HAP-1 (cell line): ENCODE measurements at places on chromosomes 4 and X.

- DNase-seq, result no peak
Observed at GRCh38 chr4:8157944-8158709, 486 bp downstream of the ABLIM2 start.

DNA sequence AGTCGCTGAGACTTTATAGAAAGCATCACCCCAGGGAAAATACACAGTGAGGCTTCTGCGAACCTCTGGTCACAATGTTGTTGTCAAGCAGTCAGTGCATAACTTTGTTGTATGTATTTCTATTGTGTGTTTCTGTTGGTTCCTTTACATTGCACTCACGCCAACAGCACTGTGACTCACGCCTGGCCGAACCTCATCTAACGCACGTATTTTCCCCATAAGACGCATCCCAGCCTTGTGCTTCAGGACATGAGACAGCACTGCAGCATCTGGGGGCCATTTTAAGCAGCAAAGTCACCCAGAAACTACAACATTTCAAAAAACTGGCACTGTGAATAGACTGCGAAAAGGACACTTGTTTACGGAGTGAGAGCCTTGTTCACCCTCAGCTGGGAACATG lies 30.6 kb downstream of the TBL1X start:
- DNase-seq, result no peak

- no peak for DNase-seq
Observed at GRCh38 chrX:45783002-45783401, 582.3 kb upstream of the DIPK2B start.

DNA sequence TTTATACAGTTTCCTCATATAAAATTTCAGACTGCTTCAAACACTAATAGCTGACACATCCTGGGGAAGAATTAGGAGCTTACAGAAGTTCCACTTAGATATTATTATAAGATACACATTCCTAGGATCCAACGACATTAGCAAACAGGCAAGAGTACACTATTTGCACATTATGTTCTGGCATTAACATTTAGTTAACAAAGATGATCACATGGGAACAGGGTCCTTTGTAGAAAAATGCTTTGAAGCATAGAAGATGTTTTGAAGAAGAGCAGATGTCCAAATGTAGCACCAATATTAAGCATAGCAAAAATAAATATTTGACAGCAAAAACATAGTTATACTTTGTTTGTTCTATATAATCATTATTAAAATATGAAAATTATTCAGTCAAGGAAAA lies 52.1 kb downstream of the BTC start:
- no peak for DNase-seq

GRCh38 chrX:45807572-45808425 lies 607.1 kb upstream of the DIPK2B start:
- DNase-seq, result peak; percentile 28

DNA sequence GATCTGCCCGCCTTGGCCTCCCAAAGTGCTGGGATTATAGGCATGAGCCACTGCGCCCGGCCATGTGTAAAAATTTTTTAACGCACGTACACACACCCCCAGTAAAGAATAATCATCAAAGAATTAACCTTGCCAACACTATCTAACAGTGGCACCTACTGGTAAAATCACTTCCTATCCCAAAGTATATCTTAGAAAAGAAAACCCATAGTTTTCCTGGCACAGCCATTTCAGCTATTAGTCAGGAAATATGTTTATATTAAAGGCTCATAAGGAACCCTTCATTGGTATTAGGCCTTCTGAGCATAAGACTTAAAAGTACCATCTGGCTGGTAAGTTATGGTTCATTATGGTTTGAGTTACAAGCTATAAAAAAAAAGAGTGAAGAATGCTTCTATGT lies 14.1 kb downstream of the S100G start:
- DNase-seq, result no peak

GRCh38 chr4:166499820-166500219 lies 626.8 kb downstream of the TLL1 start:
- no peak for DNase-seq

- no peak for DNase-seq
Observed at GRCh38 chrX:68084765-68085164, 348.5 kb downstream of the OPHN1 start.

DNA sequence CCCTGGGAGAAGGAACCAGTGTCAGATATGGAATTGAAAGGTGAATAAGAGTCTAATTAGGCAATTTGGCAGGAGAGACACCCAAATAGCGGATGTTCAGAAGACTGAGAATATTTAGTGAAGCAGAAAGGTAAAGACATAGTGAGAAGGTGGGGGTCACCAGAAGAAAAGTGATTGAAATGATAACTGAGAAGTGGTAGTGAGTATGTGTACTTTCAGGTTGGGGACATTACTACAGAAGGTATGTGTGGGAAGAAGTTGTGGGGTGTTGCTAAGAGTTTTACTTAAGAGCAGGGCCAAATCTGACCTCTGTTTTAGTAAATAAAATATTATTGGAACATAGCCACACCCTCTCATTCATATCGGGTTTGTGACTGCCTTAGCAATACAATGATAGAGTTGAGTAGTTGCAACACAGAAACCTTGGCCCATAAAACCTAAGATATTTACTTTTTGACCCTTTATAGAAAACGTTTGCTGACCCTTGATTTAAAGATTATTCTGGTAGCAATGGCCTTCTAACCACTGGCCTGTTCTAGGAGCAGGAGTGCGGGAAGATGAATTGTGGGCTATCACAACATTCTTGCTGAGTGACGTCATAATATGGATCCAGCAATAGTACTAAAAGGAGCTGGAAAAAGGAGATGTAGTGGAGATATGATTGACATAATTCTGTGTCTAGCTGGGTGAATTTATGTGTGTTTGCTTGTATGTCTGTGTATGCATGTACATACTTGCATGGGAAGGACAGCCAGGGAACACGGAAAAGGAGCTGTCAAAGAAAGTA lies 115.3 kb downstream of the HS3ST1 start:
- no peak for DNase-seq

- peak; percentile 42 for DNase-seq
Observed at GRCh38 chr4:1711571-1712215, 426 bp downstream of the SLBP start.

DNA sequence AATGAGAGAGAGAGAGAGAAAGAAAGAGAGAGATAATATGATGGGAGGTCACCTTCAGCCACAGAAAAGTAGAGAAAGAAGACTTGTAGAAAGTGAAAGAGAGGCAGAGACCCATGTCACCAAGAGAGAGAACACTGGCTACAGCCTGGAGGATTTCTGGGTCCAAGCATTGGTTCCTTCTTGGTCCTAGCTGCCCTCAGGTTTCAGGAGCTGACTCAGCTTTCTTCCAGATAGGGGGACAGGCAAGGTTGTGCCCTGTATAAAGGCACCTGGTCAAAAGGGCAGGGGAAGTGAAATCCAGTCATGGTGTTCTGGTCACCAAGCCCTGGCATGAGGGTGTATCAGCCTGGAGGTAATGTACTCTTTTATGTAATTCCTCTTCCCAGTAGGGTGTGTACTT lies 47.5 kb upstream of the XK start:
- DNase-seq, result no peak

- no peak for DNase-seq
Observed at GRCh38 chr4:38529189-38530115, 134.5 kb upstream of the KLF3 start.

DNA sequence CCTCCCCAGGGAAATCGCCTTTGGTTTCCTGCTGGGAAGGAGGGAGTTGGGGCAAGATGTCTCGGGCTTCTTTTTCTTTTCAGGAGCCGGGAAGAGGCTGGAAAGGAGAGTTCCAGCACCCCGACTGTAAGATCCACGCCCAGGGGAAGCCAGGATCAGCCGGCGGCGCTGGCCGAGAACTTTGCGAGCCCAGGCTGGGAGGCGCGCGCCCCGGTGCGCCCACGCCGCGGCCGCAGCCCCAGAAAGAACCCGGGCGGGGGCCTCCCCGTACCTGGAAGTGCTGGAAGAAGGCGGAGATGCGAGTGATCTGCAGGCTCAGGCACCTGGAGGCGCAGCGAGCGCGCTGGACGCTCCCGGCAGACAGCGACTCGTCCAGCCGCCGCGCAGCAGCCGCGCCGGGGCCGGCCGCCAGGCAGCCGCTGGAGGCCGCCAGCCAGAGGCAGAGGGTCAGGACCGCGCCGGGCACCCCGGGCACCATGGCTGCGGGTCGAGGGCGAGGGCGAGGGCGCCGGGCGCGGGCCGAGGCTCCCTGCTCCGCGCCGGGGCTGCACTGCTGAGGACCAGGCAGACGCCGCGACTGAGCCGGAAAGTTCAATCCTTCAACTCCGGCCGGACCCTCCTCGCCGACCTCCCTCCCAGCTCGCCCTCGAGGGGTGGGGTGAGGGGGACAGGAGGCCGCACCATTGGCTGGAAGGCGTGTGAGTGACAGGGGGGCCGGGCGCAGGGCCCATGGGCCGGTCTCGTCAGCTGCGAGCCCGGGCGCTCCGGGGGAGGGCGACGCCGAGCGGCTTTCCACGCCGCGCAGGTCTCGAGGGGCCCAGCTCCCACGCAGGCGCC lies at the start of gene ANOS1:
TSS of gene ANOS1 (minus strand) at position 579 of the 837 bp plus-strand sequence. CDS start at position 478, 101 bp downstream.
- DNase-seq, result no peak

DNA sequence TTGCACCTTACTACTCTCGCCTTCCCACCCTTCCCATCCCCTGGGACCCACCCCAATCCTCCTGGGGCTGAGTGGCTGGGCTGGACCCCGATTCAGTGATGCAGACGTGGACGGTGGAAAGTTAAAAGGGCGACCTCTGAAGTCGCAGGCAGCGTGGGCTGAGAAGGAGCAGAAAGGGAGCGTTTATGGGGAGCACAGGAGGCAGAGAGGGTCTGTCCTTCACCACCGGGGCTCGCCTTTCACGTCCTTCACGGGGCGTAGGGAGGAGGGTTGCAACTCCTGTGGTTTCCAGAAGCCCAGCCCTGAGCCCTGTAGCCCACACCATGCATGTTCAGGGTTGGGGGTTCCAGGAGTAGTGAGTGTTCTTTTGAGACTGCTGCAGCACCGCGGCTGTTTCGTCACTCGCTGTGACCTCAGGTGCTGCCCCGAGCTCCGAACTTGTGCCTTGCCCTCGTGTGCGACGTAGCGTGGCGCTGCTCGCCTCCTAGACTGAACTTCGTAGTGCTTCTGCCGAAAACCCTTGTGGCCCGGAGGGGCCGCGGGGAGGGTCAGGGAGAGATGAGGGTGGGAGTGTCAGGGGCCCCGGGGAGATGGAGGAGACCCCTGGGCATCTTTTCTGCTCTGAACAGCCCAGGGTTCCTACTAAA lies 1.6 kb downstream of the NHS start:
- no peak for DNase-seq

GRCh38 chr4:5452156-5452555 lies 256.2 kb downstream of the EVC2 start:
- DNase-seq, result no peak
